Breast epithelium (tissue), 4 donors: ENCODE measurements at places on chromosomes 11 and 22. TPM values are rescaled to one million over a fixed set of nuclear protein-coding genes. Genes with fewer than 3 reads are reported as not detected.

DNA sequence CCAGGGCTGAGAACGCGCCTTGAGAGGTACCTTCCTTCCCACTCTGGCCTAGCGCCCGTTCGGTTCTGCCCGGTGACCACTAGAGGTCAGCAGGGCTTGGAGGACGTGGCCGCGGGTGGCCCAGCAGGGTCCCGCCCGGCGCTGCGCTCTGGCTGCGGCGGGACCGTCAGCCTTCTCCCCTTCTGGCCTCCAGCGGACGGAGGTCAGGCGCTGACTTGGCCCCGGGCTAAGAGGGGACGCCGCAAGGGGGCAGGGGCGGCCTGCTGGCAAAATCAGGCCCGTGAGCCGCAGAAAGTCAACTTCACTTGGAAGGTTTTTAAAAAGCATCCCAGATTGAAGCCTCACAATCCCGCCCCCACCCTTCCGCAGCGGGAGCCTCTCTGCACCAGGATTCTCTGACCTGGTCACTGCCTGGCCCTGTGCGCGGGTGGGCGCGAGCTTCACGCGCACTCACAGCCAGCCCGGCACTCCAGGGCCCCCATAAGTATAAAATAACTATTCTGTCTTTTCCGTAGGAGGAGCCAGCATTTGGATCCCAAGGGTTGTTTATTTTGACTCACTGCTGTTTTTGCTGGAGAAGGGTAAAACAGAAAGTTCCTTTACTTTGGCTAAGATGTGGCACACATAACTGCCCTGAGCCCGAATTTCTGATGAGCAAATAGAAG, 23.2 kb upstream of the ZBTB16 start:
- peak; percentile 86 for DNase-seq
- no peaks in the 10 kb centered on the region for H3K36me3 ChIP-seq
- H3K27me3 ChIP-seq: no peaks in the 10 kb centered on the region
- H3K4me1 ChIP-seq: no peaks in the 10 kb centered on the region
- peak overlapping the region; percentile 25 for H3K4me3 ChIP-seq

- H3K36me3 ChIP-seq: no peaks in the 10 kb centered on the region
- peak within 1 kb of the TSS; percentile 78 for H3K4me3 ChIP-seq
- H3K27me3 ChIP-seq: no peaks in the 10 kb centered on the region
- H3K4me1 ChIP-seq: peaks cover 9% of the 10 kb centered on the region
- H3K27ac ChIP-seq: peak within 1 kb of the TSS; percentile 88
These were observed at the start of gene RPS6KA4 for GRCh38 chr11:64358907-64359711. Gene RPS6KA4 (plus strand): TSS chr11:64359162. CDS start chr11:64359236, 74 bp downstream.

- no peak overlapping the region for H3K27ac ChIP-seq
- H3K4me3 ChIP-seq: no peak overlapping the region
- DNase-seq: no peak
- H3K4me1 ChIP-seq: no peaks in the 10 kb centered on the region
- H3K27me3 ChIP-seq: no peaks in the 10 kb centered on the region
These were observed 120.3 kb upstream of the ZBED5 start for GRCh38 chr11:10978198-10978597.

- no peaks in the 10 kb centered on the region for H3K27me3 ChIP-seq
- no peaks in the 10 kb centered on the region for H3K36me3 ChIP-seq
- H3K27ac ChIP-seq: no peak overlapping the region
- H3K4me3 ChIP-seq: no peak overlapping the region
- DNase-seq: no peak
These were observed 84.7 kb downstream of the CASP12 start for GRCh38 chr11:104813532-104813931.

- no peak for DNase-seq
- H3K4me3 ChIP-seq: no peak overlapping the region
- no peaks in the 10 kb centered on the region for H3K4me1 ChIP-seq
- no peak overlapping the region for H3K27ac ChIP-seq
- no peaks in the 10 kb centered on the region for H3K36me3 ChIP-seq
These were observed 76.7 kb upstream of the BLID start for GRCh38 chr11:122192634-122193255.

The CALCA gene
- total RNA-seq: not detected

DNA sequence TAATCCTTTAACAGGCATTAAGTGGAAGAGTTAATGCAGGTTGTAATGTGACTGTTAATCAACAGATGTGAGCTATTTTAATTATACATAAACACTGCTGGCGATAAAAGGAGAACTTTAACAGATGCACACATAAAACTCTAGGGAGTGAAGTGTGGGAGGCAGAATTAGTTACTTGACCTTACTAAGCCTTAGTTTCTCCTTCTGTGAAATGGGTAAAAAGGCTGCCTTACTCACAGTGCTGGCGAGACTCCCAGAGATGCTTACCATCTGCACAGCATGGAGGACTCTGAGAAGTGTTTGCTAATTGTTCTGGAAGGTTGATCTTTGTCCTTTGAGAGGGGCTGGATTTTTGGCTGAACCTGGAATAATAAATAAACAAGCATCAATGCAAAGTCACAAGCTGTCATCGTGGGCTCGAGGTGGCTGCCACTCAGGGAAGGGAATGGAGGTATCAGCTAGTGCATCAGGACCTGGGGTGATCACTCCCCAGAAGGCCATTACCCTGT, 58.6 kb upstream of the MPEG1 start:
- H3K4me1 ChIP-seq: no peaks in the 10 kb centered on the region
- no peak overlapping the region for H3K4me3 ChIP-seq
- H3K27me3 ChIP-seq: no peaks in the 10 kb centered on the region
- DNase-seq: no peak
- no peak overlapping the region for H3K27ac ChIP-seq
- no peaks in the 10 kb centered on the region for H3K36me3 ChIP-seq

GRCh38 chr22:47657224-47657623, 894.8 kb downstream of the TBC1D22A start:
- H3K36me3 ChIP-seq: no peaks in the 10 kb centered on the region
- H3K27me3 ChIP-seq: no peaks in the 10 kb centered on the region
- DNase-seq: no peak
- no peak overlapping the region for H3K27ac ChIP-seq
- no peaks in the 10 kb centered on the region for H3K4me1 ChIP-seq
- no peak overlapping the region for H3K4me3 ChIP-seq

- no peaks in the 10 kb centered on the region for H3K4me1 ChIP-seq
- no peak for DNase-seq
- H3K27ac ChIP-seq: no peak overlapping the region
- H3K4me3 ChIP-seq: no peak overlapping the region
- H3K27me3 ChIP-seq: no peaks in the 10 kb centered on the region
These were observed 22.4 kb upstream of the THY1 start for GRCh38 chr11:119445379-119445778.

The TRIM29 gene
- total RNA-seq: 45.9 TPM

The MMP8 gene
- total RNA-seq: 2.3 TPM

GRCh38 chr11:133020372-133020714, 512.0 kb downstream of the OPCML start:
- H3K4me3 ChIP-seq: no peak overlapping the region
- H3K27me3 ChIP-seq: peaks cover 8% of the 10 kb centered on the region
- no peak overlapping the region for H3K27ac ChIP-seq
- H3K36me3 ChIP-seq: no peaks in the 10 kb centered on the region

- no peaks in the 10 kb centered on the region for H3K36me3 ChIP-seq
- no peaks in the 10 kb centered on the region for H3K27me3 ChIP-seq
- H3K4me1 ChIP-seq: no peaks in the 10 kb centered on the region
- DNase-seq: no peak
- H3K27ac ChIP-seq: no peak overlapping the region
These were observed 50.1 kb upstream of the FLI1 start for GRCh38 chr11:128643661-128644317.

DNA sequence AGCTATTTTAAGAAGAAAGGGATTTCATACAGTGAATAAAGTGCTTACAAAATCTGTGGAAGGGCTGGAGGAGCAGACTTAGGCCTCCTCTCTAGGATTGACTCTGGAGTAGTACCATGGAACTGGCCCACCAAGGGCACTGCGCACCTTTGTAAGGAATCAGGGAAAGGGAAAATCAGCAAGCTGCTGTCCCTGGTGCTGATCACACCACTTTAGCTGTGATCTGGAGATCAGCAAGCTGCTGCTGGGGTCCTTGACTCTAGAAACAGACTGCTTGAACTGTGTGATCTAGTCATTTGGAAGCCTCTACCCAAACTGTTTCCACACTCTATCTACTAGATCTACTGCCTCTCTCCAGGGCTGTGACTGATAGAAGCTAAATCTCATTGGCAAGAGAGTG, 18.4 kb upstream of the TECTA start:
- H3K4me3 ChIP-seq: no peak overlapping the region
- DNase-seq: no peak
- H3K27me3 ChIP-seq: no peaks in the 10 kb centered on the region
- H3K4me1 ChIP-seq: no peaks in the 10 kb centered on the region

DNA sequence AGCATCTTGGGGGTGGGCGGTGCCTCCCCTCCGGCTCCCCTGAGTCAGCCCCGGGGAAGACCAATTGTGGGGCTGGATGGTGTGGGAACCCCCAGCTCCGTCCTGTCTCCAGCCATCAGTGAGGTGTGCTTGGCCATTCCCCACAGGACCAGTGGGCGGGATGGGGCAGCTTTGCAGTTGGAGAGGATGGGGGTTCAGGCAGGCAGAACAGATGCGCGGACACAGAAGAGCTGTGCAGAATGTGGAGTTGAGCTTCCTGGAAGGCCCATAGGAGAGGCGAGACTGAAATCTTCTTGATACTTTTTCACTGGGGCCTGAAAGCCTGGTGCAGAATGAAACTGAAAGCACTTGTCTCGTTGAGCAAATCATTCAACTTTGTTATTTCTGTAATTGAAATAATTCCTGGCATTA, 23.8 kb downstream of the PARVB start:
- no peak overlapping the region for H3K27ac ChIP-seq
- H3K27me3 ChIP-seq: no peaks in the 10 kb centered on the region
- H3K4me1 ChIP-seq: no peaks in the 10 kb centered on the region
- no peak for DNase-seq
- no peaks in the 10 kb centered on the region for H3K36me3 ChIP-seq
- no peak overlapping the region for H3K4me3 ChIP-seq

DNA sequence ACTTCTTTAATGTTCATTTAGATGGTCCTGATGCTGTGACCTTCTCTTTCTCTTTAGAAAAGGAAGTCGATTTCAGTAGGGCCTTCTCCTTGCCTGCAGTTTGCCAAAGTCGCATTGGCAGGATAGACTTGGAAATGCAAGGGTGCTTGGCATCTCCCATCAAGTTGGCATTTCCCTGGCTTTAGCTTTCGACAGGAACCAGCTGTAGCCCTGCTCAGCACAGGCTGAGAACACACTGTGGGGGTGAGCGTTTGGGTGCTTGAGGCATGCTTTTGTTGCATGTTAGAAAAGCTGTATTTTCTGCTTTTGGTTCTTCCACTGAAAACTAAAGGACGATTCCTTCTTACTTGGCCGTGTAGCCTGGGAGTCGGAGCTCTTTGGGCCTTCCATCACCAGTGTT, 37.7 kb downstream of the LDLRAD3 start:
- no peak overlapping the region for H3K27ac ChIP-seq
- no peak overlapping the region for H3K4me3 ChIP-seq
- peaks cover 13% of the 10 kb centered on the region for H3K4me1 ChIP-seq
- H3K36me3 ChIP-seq: no peaks in the 10 kb centered on the region

GRCh38 chr22:23833911-23834317, 4.9 kb downstream of the DERL3 start:
- DNase-seq: no peak
- no peaks in the 10 kb centered on the region for H3K27me3 ChIP-seq
- H3K27ac ChIP-seq: no peak overlapping the region
- no peak overlapping the region for H3K4me3 ChIP-seq

The GLYATL2 gene
- total RNA-seq: 1.3 TPM

DNA sequence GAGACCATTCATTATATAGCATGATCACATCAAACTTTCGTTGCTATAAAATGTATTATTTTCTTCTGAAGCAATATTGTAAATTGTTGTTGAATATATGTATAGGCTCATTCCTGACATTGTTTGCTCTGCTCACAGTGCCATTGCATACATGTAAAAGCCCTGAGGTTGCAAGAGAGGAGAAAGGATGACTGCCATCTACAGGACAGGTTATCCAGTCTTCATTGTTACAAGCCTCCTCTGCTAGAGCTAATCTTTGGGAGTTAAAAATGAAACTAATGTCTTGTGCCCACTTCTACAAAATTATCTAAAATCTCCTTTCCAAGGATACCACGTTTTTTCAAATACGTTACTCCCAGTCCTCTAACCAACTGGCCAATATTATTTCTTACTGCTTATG, 16.4 kb upstream of the OR5AL1 start:
- DNase-seq: no peak
- no peak overlapping the region for H3K4me3 ChIP-seq
- no peaks in the 10 kb centered on the region for H3K36me3 ChIP-seq
- H3K4me1 ChIP-seq: no peaks in the 10 kb centered on the region

GRCh38 chr11:61095021-61095420, 7.3 kb upstream of the CD5 start:
- H3K36me3 ChIP-seq: no peaks in the 10 kb centered on the region
- no peak overlapping the region for H3K27ac ChIP-seq
- no peaks in the 10 kb centered on the region for H3K27me3 ChIP-seq
- H3K4me3 ChIP-seq: no peak overlapping the region
- no peak for DNase-seq

- H3K36me3 ChIP-seq: no peaks in the 10 kb centered on the region
- H3K4me3 ChIP-seq: no peak overlapping the region
- no peaks in the 10 kb centered on the region for H3K27me3 ChIP-seq
- H3K27ac ChIP-seq: no peak overlapping the region
- DNase-seq: no peak
These were observed 677.2 kb upstream of the TENM4 start for GRCh38 chr11:80118073-80118472.

The XRCC6 gene
- 194 TPM for total RNA-seq

DNA sequence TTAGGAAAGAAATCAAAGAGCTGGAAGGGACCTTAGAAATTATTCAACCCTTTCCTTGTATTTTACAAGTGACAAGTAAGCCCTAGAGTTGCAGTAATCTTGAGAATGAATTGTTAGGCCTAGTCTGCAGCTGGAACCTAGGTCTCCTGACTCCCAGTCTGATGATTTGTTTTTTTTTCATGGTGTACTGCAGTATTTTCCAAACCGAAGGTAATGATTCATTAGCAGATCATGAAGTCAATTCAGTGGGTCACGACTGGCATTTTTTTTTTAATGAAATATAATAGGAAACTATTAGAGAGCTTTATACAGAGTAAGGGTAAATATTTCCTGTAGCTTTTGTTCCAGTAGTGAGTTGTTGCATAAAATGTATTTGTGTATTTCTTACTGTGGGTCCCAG, 42.8 kb downstream of the EXT2 start:
- no peak overlapping the region for H3K27ac ChIP-seq
- no peaks in the 10 kb centered on the region for H3K27me3 ChIP-seq
- H3K4me1 ChIP-seq: no peaks in the 10 kb centered on the region
- H3K36me3 ChIP-seq: no peaks in the 10 kb centered on the region

- no peak overlapping the region for H3K4me3 ChIP-seq
- H3K36me3 ChIP-seq: no peaks in the 10 kb centered on the region
- H3K27ac ChIP-seq: no peak overlapping the region
- no peaks in the 10 kb centered on the region for H3K4me1 ChIP-seq
- DNase-seq: no peak
- no peaks in the 10 kb centered on the region for H3K27me3 ChIP-seq
These were observed 154.9 kb upstream of the MPPED2 start for GRCh38 chr11:30741039-30741550.

The PLEKHB1 gene
- total RNA-seq: 49.6 TPM

The GAB4 gene
- not detected for total RNA-seq

The SLC43A1 gene
- total RNA-seq: 12.0 TPM
